Esophagus squamous epithelium (tissue), 5 donors: ENCODE measurements at places on chromosomes 16 and 17. TPM values are rescaled to one million over a fixed set of nuclear protein-coding genes. Genes with fewer than 3 reads are reported as not detected.

GRCh38 chr17:4870855-4871254 is 28.5 kb upstream of the C17orf107 start:
- DNase-seq, result no peak

DNA sequence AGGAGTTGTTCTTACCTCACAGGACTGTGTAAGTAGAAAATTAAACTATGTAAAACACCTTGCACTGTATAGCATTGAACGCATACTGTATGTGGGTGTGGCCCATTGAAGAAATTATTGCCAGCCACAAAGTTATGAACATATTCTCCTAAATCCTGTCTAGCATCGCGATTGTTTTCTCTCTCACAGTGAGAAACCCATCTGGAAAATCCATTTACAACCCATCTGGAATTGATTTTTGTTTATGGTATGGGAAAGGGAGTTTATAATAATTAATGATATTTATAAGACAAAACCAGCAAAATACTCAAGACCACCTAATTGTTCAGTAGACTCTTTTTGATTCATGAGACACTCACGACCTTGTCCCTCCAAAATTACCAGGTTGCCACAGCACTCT is 22.1 kb upstream of the MON1B start:
- no peak for DNase-seq

- DNase-seq, result no peak
Measured at GRCh38 chr16:31201582-31202413, 762 bp downstream of the PYCARD start.

MPP2 gene
- total RNA-seq, result 0.48 TPM

GRCh38 chr16:4306470-4307214 is 9.2 kb upstream of the GLIS2 start:
- DNase-seq, result no peak
